Mononuclear cell (primary cell): ENCODE measurements at places on chromosomes 6 and 20. TPM values are rescaled to one million over a fixed set of nuclear protein-coding genes. Genes with fewer than 3 reads are reported as not detected.

The GLP1R gene
- total RNA-seq, result 0.10 TPM

The PLAGL2 gene
- 14.1 TPM for total RNA-seq

The DEFB123 gene
- total RNA-seq, result not detected

The L3MBTL3 gene
- total RNA-seq, result 41.2 TPM

The GRIK2 gene
- not detected for total RNA-seq

The DDX43 gene
- 1.6 TPM for total RNA-seq

The HNF4A gene
- total RNA-seq, result not detected

The SSTR4 gene
- not detected for total RNA-seq
